ENCODE measurements at places on chromosomes 5 and 9. TPM values are rescaled to one million over a fixed set of nuclear protein-coding genes. Genes with fewer than 3 reads are reported as not detected.

GRCh38 chr9:136590821-136591752 lies 45.2 kb upstream of the NOTCH1 start:
- no peak overlapping the region for H3K27ac ChIP-seq
- DNase-seq, result no peak
- peaks cover 45% of the 10 kb centered on the region for H3K4me1 ChIP-seq
- H3K36me3 ChIP-seq, result no peaks in the 10 kb centered on the region
- no peaks in the 10 kb centered on the region for H3K27me3 ChIP-seq

DNA sequence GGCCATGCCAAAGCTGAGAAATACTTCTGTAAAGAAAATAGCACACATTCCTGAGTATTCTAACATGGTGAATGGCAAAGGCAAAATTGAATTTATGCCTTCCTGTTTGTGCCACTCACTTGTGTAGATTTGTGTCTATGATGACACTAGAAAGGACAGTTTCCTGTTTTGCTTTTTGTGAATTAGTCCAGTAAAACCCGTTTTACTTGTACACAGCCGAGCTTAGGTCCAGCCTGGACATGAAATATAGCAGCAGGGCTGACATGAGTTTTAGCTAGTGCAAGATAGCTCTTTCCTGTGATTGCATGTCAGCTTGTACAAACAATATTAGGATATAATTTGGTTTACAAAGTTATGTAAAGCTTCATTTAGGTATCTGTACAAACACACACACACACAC lies 1891.7 kb upstream of the WWC1 start:
- H3K36me3 ChIP-seq, result no peaks in the 10 kb centered on the region
- H3K4me1 ChIP-seq, result no peaks in the 10 kb centered on the region
- H3K4me3 ChIP-seq, result no peak overlapping the region
- no peaks in the 10 kb centered on the region for H3K27me3 ChIP-seq
- DNase-seq, result no peak

MAPKAP1 gene
- total RNA-seq, result 71.5 TPM

OR1L8 gene
- total RNA-seq, result 0.27 TPM

All from lower lobe of right lung (tissue), 2 donors.